ENCODE measurements at places on chromosomes 7 and 10.

- no peak for DNase-seq
Observed at GRCh38 chr10:85003083-85003482, 674.7 kb downstream of the CCSER2 start.

- no peak for DNase-seq
Observed at GRCh38 chr7:158386866-158387545, 200.6 kb downstream of the PTPRN2 start.

- no peak for DNase-seq
Observed at GRCh38 chr7:2956526-2957368, 86.9 kb downstream of the CARD11 start.

GRCh38 chr10:60021361-60021760 lies 115.0 kb upstream of the CCDC6 start:
- no peak for DNase-seq

- no peak for DNase-seq
Observed at GRCh38 chr7:158472596-158472995, 115.0 kb downstream of the PTPRN2 start.

GRCh38 chr7:17009007-17009719 lies 127.4 kb upstream of the AGR3 start:
- no peak for DNase-seq

DNA sequence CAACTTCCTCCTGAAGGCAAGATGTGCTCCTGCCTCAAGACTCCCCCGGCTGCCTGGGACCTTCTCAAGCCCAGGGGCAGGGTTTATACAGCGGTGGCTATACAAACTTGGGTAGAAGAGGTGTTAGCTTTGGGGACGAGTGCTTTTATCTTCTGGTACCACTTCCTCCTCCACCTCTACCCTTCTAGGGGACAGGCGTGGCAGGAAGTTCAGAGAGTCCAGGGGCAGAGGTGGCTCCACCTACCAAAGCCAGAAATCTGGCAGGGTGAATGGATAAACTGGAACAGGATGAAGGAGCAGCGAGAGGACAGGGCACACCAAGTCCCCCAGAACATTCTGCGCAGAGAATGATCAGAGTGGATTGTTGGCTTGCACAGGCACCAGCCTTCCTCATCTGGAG lies 24.0 kb upstream of the TM9SF3 start:
- no peak for DNase-seq

DNA sequence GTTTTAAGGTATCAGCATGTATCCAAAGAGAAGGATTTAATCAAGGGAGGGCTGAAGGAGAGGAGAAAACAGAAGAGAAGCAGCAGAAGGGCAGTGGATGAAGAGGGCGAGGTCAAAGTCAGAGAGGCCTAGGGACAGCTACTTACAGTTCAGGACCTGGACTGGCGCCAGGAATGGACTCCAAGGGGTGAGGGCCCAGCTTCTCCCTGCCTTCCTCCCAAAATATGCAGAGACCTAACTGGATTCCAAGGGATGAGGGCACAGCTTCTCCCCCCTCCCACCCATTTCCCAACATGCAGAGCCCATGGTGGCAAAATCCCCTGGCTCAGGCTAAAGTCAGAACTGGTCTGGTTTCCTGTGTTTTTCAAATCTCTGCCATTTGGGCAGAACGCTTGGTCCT lies 3.4 kb upstream of the TCF7L2 start:
- DNase-seq: peak; percentile 72

DNA sequence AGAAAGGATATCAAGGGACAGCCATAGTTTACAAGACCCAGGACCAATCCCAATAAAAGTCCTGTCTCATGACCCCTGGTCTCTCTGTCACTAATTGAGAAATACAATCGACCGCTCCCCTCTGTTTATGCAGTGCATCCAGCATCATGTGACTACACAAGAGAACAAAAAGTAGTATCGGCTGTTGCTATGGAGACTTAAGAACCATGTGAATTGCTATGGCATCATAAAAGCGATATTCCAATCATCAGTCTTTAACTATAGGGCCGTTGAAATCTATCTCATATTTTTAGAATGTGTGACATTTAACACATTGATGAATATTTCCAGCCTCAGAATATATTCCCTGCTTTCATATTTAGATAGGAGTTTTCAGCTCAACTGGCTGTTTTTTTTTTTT lies 139.3 kb downstream of the FRMD4A start:
- no peak for DNase-seq

GRCh38 chr10:5812283-5813090 lies 747 bp downstream of the GDI2 start:
- peak; percentile 82 for DNase-seq

- no peak for DNase-seq
Observed at GRCh38 chr10:99224766-99225165, 10.9 kb downstream of the HPSE2 start.

DNA sequence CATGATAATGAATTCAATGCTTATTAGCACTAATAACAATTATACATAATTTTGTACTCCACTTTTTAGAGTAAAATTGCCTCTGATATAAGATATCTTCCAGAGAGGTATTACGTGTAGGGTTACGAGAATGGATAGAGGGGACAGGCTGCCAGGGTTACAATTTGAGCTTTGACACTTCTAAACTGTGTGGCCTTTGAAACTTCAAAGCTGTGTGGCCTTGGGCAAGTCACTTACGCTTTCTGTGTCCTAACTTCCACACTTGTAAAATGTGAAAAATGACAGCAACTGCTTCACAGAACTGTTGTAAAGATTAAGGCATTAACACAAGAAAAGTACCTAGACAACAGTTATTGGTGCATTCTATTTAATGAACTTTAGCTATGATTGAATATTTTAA lies 259.5 kb upstream of the SLC26A5 start:
- no peak for DNase-seq

DNA sequence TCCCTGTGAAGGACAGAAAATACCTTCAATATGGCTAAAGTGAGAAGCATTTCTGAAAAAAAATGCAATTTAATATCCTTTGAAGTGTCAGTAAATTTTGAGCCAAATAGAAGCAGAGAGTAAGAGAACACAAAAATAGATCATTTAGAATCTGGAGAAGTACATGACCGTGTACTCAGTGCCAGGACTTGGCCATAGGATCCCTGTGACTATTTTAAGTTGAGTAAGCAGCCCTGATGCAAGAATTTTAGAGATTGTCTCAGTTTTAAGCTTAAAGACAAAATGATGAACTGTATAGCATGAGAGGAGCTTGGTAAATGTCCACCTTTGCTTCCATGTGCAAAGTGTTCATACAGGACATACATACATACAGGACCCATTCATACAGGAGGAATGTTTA lies 2.5 kb downstream of the PTER start:
- no peak for DNase-seq

GRCh38 chr7:45000093-45001032 lies at the start of gene CCM2:
CCM2 (plus strand) TSS chr7:45000201; CDS start chr7:45000334, 133 bp downstream.
- peak; percentile 77 for DNase-seq

DNA sequence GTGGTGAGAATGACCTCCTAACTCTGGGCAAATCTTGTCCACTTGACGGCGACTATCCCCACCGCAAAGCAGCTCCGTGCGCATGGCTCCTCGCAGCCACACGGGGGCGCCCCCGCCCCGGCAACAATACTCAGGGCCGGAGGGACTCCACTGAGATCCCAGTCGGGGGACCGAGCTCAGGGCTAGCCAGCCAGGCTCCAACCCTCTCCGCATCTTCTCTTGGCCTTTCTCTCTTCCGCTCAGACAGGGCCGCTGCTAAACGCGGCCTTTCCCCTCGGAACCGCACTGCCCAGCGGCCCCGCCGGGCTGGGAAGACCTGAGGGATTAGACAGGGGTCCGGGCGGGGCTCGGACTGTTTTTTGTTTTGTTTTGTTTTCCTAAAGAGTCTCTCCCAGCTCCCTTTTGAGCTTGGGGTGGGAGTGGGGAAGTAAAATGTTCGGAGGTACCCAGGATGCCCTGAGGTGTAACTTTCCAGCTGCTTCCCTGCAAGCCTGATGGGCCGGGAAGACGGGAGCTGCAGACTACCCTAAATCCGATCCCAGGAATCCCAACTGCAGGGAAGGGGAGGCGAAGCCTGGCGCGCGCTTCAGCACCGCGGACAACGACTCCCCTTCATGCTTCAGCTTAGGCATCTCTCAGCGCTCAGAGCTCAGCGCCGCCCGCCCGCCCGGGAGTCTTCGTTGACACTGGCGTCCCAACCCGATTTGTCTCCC lies 2.7 kb downstream of the KCNIP2 start:
- DNase-seq: peak; percentile 83

DNA sequence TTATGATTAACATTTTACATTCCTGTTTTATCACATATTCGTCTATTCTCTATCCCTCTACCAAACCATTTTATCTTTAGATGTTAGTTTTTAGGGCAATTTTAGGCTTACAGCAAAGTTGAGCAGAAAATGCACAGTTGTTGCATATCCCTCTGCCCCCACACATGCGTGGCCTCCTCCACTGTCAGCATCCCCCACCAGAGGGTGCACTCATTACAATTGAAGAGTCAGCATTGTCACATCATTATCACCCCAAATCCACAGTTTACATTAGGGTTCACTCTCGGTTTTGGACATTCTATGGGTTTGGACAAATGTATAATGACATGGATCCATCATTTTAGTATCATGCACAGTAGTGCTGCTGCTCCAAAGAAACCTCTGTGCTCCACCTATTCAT lies 86.4 kb downstream of the WDR37 start:
- no peak for DNase-seq

DNA sequence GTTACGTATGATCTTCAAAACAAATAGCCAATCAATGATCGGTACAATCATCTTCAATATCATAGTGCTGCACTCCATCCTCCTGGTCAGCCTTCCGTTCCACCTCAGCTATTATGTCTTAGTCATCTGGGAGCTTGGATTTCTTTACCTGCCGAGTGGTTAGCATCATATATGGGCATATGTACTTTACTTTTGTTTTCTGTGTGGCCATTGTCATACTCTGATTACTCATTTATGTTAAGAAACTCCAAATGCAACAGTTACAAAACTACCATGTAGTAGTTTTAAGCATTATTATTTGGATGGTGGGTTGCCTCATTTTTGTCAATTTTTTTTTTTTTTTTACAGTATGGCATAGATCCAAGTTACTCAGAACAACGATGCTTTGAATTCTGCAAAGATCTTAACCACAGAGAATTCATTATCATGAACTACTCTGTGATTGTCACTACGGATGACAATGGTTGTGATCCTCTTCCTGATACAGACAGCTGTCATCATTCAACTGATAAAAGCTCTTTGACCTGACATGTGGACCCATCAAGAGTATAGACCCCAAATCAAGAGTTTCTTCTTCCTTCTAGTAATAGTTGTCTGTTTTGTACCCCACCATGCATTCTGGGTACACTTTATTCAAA lies 52.1 kb upstream of the NME8 start:
- no peak for DNase-seq

- DNase-seq: peak; percentile 47
Observed at GRCh38 chr7:6162650-6163366, 109.6 kb downstream of the CYTH3 start.

GRCh38 chr7:35785250-35785649 lies 15.6 kb upstream of the SEPTIN7 start:
- DNase-seq: no peak

DNA sequence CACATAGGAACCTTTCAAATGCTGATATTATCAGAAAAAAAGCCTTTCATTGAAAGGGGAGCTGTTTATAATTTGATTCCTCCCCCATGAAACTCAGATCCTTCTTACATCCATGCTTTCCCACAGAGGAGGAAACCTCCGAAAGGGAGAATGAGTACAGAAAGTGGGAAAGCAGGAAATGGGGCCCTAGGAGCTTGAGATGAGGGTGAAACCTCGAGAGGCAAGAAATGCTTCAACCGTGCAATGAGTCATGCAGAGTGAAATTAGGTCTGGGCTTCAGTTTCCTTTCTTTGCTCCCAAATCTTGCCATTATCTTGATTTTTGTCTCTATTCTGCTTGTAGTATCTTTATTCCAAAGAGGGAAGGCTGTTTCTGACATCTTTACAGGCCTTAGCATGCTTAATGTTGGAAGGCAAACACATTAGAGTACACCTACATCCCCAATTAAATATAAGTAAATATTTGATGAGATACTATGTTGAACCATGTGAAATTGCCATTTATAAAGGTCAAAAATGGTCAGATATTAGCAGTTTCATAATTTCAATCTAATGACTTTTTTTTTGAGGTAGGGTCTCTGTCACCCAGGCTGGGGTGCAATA lies 79.1 kb downstream of the NAMPT start:
- DNase-seq: no peak

DNA sequence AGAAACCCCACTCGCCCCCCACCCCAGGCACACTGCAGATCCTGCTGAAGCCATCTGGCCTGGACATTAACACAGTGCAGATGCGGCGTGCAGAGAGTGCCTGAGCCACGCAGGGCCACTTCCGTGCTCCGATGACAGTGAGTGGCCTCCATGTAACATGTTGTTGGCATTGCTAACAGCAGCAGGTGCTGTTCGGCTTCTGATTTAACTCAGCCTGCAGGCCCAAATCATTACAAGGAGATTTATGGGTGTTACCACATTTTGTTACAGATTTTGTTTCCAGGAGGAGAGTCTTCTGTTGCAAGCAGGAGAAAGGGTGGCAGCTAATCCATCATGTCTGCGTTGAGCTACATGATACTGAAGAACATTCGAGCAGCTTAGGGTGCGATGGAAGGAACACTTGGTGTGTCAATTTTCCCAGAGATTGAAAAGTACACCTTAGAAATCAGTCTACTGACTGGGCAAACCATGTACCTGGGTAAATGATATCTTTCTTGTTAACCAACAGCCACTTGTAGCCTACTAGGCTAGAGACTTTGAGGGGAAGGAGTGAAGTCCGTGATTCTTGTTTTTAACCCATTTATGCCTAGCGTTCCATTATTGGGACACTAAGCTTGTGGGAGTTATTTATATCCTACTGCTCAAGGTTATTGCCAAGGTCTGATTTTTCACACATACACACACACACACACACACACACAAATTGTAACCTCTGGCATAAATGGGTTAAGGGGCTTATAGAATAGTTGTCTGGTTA lies 90.0 kb downstream of the JCAD start:
- no peak for DNase-seq

DNA sequence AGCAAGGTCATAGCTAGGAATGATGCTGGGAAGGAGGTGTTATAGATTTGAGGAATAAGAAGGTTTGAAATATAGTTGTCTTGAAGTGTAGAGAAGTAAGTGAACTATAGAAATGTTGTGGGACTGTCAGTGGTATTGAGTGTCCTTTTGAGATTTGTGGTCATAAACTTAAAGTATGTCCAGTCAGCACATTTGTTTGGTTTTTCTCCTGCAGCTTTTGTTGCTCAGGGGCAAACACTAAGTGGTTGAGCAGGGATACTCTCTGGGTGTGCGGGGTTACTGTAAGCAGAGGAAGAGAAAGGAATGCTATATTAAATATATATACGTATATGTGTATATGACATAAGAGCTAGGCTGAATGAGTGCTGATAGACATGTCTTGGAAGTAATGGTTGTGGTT lies 67.1 kb downstream of the HECTD2 start:
- no peak for DNase-seq

- no peak for DNase-seq
Observed at GRCh38 chr10:114094795-114095194, 51.1 kb downstream of the ADRB1 start.

GRCh38 chr7:29319719-29320521 lies 125.3 kb downstream of the CHN2 start:
- no peak for DNase-seq

- DNase-seq: no peak
Observed at GRCh38 chr10:76184647-76185046, 753.2 kb downstream of the LRMDA start.

- DNase-seq: no peak
Observed at GRCh38 chr7:7109934-7110333, 72.4 kb upstream of the C1GALT1 start.

All from right cardiac atrium (tissue), 5 donors.